ENCODE measurements at places on chromosomes 12 and 14.

GRCh38 chr12:1644534-1645438 lies 15.8 kb downstream of the WNT5B start:
- no peaks in the 10 kb centered on the region for H3K36me3 ChIP-seq
- H3K27ac ChIP-seq = no peak overlapping the region
- H3K4me1 ChIP-seq = peaks cover 11% of the 10 kb centered on the region
- no peaks in the 10 kb centered on the region for H3K27me3 ChIP-seq

- H3K27ac ChIP-seq = no peak overlapping the region
- H3K27me3 ChIP-seq = no peaks in the 10 kb centered on the region
- no peaks in the 10 kb centered on the region for H3K36me3 ChIP-seq
- no peak overlapping the region for H3K4me3 ChIP-seq
These were observed 253.7 kb downstream of the DUSP6 start for GRCh38 chr12:89098441-89099112.

GRCh38 chr14:37858733-37859132 lies 263.3 kb downstream of the TTC6 start:
- no peak for DNase-seq
- no peaks in the 10 kb centered on the region for H3K27me3 ChIP-seq
- no peaks in the 10 kb centered on the region for H3K36me3 ChIP-seq
- no peak overlapping the region for H3K27ac ChIP-seq
- H3K4me3 ChIP-seq = no peak overlapping the region
- H3K4me1 ChIP-seq = no peaks in the 10 kb centered on the region

- H3K27ac ChIP-seq = peak overlapping the region; percentile 68
- no peaks in the 10 kb centered on the region for H3K27me3 ChIP-seq
- peaks cover 15% of the 10 kb centered on the region for H3K4me1 ChIP-seq
- no peak overlapping the region for H3K4me3 ChIP-seq
These were observed 10.7 kb upstream of the BHLHE41 start for GRCh38 chr12:26135571-26135970.

DNA sequence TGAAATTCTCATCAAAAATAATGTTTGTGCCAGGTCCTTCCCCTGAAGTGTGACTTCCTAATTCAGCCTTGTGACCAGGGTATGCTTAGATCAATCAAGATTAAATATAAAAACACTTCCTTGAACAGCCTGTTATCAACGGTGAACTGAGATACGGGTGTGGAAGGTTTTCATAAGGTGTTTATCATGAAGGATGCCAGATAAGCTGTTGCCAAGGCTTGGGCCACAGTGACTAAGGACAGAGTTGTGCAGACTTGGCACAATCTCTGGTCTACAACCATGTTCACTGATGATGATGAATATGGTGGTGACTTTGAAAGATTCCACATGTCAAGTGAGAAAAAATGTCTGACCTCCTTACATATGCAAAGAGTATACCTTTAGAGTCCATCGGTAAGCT lies 51.3 kb upstream of the LIN7A start:
- H3K4me1 ChIP-seq = no peaks in the 10 kb centered on the region
- H3K27ac ChIP-seq = no peak overlapping the region
- no peaks in the 10 kb centered on the region for H3K36me3 ChIP-seq
- H3K4me3 ChIP-seq = no peak overlapping the region
- no peaks in the 10 kb centered on the region for H3K27me3 ChIP-seq

DNA sequence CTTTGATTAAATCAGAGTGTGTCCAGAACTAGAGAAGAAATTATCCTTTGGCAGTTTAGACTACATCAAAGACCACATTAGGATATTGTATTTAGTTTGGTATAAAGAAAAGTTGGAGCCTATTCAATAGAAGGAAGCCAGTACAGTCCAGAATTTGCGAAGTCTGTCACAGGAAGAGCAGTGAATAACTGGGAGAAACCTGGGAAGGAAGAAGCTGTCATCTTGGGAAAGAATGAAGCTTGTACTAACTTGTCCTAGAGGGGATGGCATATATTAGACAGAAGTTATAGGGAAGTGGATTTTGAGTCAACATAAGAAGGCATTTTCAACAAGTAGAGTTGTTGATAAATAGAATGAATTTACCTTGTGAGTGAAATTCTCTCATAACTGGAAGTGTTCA lies 386.7 kb downstream of the LRIG3 start:
- H3K4me1 ChIP-seq = peaks cover 27% of the 10 kb centered on the region
- no peak overlapping the region for H3K4me3 ChIP-seq
- H3K27me3 ChIP-seq = no peaks in the 10 kb centered on the region
- no peaks in the 10 kb centered on the region for H3K36me3 ChIP-seq
- DNase-seq = no peak

DNA sequence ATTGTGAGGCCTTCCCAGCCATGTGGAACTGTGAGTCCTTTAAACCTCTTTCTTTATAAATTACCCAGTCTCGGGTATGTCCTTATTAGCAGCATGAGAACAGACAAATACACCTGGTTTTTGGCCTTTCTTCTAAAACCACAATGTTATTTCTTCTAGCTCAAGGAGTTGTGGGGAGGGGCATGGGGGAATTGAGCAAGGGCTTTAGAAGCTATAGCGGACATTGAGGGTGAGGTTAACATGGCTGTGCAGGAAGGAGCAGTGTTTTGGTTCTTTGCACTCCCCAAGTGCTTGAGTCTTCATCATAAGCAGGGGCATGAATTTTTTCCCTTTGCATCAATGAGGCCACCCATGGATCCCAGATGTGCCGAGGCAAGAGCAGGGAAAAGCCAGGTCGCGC lies 86.8 kb downstream of the SPRING1 start:
- no peaks in the 10 kb centered on the region for H3K4me1 ChIP-seq
- H3K36me3 ChIP-seq = no peaks in the 10 kb centered on the region
- H3K27ac ChIP-seq = no peak overlapping the region
- no peak for DNase-seq
- H3K4me3 ChIP-seq = no peak overlapping the region

GRCh38 chr14:65168840-65169239 lies 66.5 kb upstream of the MAX start:
- no peaks in the 10 kb centered on the region for H3K27me3 ChIP-seq
- H3K36me3 ChIP-seq = no peaks in the 10 kb centered on the region
- H3K27ac ChIP-seq = no peak overlapping the region
- DNase-seq = no peak

DNA sequence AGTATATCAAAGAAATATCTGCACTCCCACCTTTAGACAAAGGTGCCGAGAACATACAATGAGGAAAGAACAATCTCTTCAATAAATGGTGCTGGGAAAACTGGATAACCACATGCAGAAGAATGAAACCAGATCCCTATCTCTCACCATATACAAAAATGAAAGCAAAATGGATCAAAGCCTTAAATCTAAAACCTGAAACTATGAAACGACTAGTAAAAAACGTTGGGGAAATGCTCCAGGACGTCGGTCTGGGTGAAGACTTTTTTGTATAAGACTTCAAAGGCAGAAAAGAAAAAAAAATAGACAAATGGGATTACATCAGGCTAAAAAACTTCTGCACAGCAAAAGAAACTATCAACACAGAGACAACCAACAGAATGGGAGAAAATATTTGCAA lies 83.8 kb downstream of the PPM1A start:
- H3K4me1 ChIP-seq = peaks cover 2% of the 10 kb centered on the region
- H3K4me3 ChIP-seq = no peak overlapping the region
- DNase-seq = no peak
- no peaks in the 10 kb centered on the region for H3K27me3 ChIP-seq
- no peak overlapping the region for H3K27ac ChIP-seq

- H3K36me3 ChIP-seq = no peaks in the 10 kb centered on the region
- H3K4me3 ChIP-seq = peak overlapping the region; percentile 51
- DNase-seq = no peak
- no peaks in the 10 kb centered on the region for H3K27me3 ChIP-seq
- H3K27ac ChIP-seq = no peak overlapping the region
These were observed 10.7 kb upstream of the KRT80 start for GRCh38 chr12:52202361-52203078.

Data from thoracic aorta (tissue), 2 donors.